Astrocyte (in vitro differentiated cells and primary cell): ENCODE measurements at places on chromosomes 7 and 10. TPM values are rescaled to one million over a fixed set of nuclear protein-coding genes. Genes with fewer than 3 reads are reported as not detected.

DNA sequence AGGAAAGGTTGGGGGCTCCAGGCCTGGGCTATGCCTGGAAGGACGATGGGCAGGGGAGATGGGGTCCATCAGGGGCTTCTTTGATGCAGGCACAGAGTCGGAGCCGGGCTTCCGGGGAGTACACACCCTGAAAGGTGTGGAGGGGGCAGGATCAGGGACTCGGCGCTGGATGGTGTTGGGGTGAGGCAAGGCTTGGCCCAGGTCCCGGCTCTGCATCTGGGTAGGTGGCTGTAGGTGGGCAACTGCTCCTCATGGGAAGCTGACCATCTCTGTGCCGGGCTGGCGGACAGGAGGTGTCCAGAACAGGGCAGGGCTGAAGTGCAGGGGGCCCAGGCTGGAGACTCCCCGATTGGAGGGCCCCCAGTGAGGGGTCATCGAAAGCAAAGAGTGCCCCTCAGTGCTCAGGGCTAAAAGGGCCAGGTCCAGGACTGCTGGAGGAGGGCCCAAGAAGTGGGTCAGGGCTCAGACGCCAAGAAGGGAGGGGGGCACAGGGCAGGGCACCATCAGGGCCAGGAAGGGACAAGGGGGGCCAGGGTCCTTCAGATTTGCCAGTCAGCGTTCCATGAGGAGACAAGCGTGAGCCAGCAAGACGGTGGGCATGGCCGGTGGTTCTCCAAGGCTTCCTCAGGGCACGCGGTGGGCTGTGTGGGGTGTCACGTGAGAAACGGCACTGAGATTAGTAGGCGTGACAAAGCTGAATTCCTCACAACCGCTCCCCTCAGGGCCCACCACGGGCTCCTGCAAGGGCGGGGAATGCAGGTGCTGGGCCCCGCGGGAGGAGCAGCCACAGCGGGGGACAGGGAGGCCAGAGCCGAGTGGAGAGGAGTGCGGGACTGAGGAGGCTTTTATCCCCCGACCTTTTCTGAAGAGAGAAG, 97.0 kb downstream of the BMS1 start:
- no peak for DNase-seq

DNA sequence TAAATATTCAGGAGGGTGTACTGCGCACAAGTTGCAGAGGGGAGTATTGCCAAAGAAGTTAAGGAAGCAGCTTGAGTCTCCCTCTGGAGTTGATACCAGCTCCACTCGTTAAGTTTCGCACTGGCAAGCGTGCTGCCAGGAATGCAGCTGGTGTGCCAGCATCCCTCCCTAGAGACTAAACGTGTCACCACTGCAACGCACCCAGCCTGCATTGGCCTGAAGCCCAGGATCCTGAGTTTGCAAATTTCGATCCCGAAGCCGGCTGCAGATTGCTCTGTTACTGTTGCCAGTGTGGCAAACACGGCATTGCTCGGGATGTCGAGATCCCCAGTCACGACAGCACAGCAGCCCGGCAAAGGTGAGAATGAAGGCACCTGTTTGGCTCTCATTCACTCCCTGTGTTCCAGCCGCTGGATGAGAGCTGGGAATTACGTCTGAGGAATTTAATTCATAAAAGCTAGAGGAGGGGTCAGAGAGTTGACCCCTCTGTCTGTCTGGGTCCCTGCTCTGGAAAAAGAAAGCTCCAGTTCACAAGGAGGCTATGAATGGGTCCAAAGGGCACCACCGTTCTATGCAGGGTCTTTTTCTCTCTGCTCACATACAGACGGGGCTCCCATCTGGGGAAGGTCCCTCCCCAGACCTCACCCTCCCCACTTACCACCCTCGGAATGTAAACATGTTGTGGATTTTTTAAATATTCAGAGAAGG, 61.0 kb downstream of the NRP1 start:
- peak; percentile 94 for DNase-seq

- no peak for DNase-seq
Measured at GRCh38 chr10:65358565-65358964, 1567.3 kb upstream of the LRRTM3 start.

STEAP4 gene
- not detected in 2 replicates for total RNA-seq
